Stimulated activated CD8-positive, alpha-beta memory T cell treated with anti-CD3 and anti-CD28 coated beads, Interleukin-4, amount 100 ng/mL, for 24 hours (primary cell): ENCODE measurements at places on chromosomes 12 and 14.

- DNase-seq = no peak
These were observed 152.2 kb upstream of the BMP4 start for GRCh38 chr14:54108481-54109471.

DNA sequence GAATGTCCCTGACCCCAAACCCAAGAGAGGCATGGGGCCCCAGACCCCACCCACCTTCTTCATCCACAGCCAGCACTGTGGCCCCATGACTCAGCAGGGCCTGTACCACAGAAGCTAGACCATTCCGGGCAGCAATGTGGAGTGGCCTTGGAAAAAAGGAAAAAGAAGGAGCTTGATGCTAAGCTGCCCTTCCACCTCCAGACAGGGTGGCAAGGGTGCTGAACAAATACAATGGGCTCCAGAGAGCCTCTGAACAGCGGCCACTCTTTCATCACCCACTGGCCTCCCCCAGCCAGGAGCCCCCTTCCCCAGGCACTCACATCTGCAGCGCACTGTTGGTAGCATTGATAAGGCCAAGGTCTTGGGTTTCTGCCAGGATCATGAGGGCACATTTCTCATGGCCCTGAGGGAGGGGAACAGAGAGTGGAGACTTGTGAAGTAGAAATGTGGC, 13.9 kb downstream of the SLC39A5 start:
- no peak for DNase-seq

GRCh38 chr14:99838639-99839134, 45.5 kb downstream of the EML1 start:
- DNase-seq = no peak

- no peak for DNase-seq
These were observed 74.8 kb upstream of the TCL1B start for GRCh38 chr14:95611293-95611880.

GRCh38 chr14:38592764-38593442, 337.0 kb upstream of the CLEC14A start:
- DNase-seq = no peak

GRCh38 chr14:77278461-77279230, 7.6 kb upstream of the NGB start:
- no peak for DNase-seq

GRCh38 chr12:103596981-103597380, 9.9 kb downstream of the STAB2 start:
- no peak for DNase-seq

DNA sequence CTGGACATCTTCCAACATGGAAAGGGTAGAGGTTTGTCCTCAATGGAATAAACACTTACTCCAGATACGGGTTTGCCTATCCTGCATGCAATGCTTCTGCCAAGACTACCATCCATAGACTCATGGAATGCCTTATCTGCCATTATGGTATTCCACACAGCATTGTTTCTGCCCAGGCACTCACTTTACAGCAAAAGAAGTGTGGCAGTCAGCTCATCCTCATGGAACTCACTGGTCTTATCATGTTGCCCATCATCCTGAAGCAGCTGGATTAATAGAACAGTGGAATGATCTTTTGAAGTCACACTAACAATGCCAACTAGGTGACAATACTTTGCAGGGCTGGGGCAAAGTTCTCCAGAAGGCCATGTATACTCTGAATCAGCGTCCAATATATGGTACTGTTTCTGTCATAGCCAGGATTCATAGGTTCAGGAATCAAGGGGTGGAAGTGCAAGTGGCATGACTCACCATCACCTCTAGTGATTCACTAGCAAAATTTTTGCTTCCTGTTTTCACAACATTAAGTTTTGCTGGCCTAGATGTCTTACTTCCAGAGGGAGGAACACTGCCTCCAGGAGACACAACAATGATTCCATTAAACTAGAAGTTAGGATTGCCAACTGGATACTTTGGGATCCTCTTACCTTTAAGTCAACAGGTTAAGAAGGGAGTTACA, 140.4 kb downstream of the SLC35F4 start:
- DNase-seq = no peak

GRCh38 chr12:17077594-17077993, 471.6 kb upstream of the LMO3 start:
- DNase-seq = no peak

- DNase-seq = no peak
These were observed 156.8 kb upstream of the CLEC14A start for GRCh38 chr14:38412654-38413053.

DNA sequence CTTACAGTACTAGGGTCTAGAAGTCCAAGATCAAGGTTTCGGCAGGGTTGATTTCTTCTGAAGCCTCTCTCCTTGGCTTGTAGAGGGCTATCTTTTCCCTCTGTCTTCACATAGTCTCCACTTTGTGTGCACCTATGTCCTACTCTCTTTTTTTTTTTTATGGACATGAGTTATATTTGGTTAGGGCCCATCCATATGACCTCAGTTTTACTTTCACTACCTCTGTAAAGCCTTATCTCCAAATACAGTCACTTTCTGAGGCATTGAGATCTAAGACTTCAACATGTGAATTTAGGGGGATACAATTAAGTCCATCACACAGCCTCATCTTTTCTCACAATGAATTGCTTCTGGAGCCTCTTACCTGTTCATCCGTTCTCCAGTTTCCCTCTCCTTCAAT, 5.9 kb upstream of the SPTB start:
- DNase-seq = no peak

- DNase-seq = no peak
These were observed 16.9 kb upstream of the AICDA start for GRCh38 chr12:8629486-8630033.

- no peak for DNase-seq
These were observed 15.0 kb downstream of the ZFYVE21 start for GRCh38 chr14:103730490-103731035.

GRCh38 chr14:69980457-69981425, 101.5 kb downstream of the SMOC1 start:
- DNase-seq = no peak

DNA sequence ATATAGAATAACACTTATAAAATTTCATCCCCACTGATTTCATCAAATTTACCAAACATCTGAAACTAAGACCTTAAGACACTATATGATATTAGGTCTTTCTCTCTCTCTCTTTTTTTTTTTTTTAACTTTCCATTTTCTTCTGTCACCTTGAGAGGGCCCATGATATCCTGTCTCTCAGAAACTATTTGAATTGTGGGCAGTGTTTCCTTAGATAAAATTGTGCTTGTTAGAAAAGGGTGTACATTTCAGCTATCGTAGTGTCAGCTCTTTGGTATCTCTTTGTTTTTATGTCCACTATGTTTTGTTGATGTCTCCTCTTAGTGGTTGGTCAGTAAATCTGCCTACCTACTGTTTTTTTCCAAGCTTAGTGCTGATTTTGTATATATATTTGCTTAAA, 23.8 kb downstream of the DNM1L start:
- no peak for DNase-seq

DNA sequence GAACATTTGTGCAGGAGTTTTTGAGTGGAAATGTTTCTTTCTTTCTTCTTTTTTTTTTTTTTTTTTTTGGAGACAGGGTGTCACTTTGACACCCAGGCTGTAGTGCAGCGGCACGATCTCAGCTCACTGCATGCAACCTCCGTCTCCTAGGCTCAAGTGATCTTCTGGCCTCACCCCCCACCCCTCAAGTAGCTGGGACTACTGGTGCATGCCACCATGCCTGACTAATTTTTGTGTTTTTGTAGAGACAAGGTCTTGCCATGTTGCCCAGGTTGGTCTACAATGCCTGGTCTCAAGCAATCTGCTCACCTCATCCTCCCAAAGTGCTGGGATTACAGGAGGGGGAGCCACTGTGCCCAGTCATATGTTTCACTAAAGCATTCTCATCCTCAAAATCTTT, 69.2 kb upstream of the BCAT1 start:
- no peak for DNase-seq

DNA sequence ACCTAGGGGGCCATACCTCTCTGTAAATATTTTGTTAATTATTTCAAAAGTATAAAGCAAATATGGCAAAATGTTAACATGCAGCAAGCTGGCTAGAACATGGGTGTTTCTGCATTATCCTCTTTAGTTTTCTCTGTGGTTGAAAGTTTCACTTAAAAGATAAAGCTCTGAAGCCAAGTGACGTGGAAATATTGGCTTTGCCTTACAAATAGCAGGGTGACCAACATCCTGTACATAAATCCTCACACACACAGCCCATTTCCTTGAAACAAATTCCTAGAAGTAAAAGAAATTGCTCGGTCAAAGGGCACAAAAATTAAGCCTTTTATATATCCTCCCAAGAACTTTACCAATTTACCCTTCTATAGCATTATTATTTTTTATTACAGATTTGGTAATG, 10.6 kb upstream of the VWF start:
- DNase-seq = no peak

GRCh38 chr14:69921052-69921451, 41.8 kb downstream of the SMOC1 start:
- no peak for DNase-seq

DNA sequence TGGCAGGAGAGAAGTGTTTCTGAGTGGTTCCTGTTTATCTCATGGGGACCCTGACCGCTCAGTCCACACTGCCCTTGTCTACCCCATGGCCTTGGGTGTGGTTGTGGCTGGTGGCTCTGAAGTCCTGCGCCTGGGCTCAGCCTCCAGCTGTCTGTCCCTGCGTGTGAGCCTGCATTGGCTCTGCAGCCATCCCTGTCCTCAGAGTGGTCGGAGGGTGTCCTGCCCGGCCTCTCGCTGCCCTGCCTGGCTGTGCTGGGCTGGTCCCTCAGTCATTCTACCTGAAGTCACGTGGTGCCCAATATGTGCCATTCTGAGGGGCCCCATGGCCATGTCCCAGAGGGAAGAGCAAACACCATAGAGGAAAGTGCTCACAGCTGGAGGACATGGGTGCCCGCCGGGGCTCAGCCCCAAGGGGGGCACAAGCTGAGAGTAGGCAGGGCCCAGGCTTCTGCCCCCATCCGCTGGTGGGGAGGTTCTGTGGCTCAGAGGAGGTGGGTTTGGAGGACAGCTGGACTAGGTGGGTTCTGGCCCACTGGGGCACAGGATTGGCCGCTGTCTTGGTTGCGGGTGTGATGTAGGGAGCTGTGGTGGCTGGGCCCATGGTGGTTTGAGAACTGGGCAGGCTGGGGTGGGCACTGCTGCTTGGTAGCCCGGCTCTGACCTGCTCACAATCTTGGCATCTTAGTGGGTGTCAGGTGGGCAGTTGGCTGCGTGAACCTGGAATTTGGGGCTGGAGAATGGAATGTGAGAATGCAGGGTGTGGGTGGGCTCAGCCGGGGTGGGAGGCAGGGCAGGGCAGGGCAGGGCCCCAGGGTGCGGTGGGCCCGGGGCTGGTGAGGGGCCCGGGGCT, 11.6 kb downstream of the TEDC1 start:
- DNase-seq = no peak

GRCh38 chr14:100263141-100263540, 24.2 kb downstream of the YY1 start:
- DNase-seq = no peak

- DNase-seq = no peak
These were observed 24.0 kb downstream of the GSG1 start for GRCh38 chr12:13079440-13079906.

DNA sequence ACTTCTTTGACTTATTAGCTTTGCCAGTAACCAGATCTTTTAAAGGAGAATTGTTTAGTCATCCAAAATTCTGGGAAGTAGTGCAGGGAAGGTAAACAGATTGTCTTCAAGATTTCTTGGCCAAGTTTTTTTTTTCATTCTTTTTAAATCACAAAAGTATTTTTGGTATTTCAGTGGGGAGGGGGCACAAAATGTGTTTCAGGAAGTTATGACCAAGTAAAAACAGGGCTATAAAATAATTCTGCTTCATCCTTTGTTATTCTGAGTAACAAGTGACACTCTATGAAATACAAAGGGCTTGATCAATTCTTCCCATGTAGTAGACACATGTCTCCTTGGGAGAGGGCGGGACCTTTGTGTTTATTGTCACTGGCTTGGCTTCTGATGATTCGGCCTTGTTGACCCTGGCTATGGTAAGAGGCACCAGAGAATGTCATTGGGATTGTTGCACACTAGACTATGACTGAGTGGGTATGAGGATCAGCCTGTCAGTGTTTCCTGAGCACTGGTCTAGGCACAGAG, 55.4 kb downstream of the SUSD6 start:
- no peak for DNase-seq

GRCh38 chr12:12537421-12537820, 25.2 kb downstream of the DUSP16 start:
- DNase-seq = no peak

GRCh38 chr14:100713705-100714104, 13.0 kb upstream of the DLK1 start:
- DNase-seq = no peak

DNA sequence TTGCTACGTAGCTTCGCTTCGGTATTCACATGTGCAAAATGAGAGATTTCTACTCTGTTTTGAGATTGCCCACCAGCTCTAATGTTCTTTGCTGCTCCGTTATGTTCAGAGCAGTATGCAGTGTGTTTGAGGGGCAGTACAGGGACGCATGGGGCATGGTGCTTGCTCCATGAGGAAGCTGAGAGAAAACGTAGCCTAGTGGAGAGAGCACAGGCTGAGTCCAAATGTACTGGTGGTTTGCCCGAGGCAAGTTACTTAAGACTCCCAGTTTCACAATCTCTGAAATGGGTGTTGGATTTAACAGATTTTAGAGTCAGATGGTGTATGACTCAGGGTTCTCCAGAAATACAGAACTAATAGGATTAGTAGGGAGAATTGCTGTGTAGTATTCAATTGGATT, 310.5 kb downstream of the ETNK1 start:
- no peak for DNase-seq

GRCh38 chr12:127657036-127657435, 609.9 kb upstream of the TMEM132C start:
- no peak for DNase-seq

- DNase-seq = peak; percentile 35
These were observed 7.3 kb downstream of the IL31 start for GRCh38 chr12:122166422-122167349.

DNA sequence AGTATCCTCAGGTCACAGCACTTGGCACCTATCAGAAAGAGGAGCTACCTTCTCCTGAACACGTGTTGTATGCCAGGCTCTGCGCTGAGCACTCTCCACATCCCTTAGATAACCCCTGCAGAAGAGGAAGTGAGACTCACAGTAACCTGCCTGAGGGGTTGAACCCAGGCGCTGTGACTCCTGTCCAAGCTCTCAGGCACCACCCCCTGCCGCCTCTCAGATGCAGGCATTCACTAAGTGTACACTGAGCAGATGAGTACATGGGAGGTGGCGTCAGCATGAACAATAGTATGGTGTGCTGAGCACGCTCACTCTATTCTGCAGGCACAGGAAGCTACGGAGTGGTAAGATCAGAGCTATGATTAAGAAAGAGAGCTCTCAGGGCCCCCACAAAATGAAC, 21.0 kb upstream of the RIC8B start:
- peak; percentile 45 for DNase-seq

- no peak for DNase-seq
These were observed 335.7 kb downstream of the FOXG1 start for GRCh38 chr14:29102266-29102665.
